ENCODE measurements at places on chromosomes 3 and 15.

GRCh38 chr3:120780977-120781376, 38.4 kb downstream of the GTF2E1 start:
- DNase-seq: no peak

DNA sequence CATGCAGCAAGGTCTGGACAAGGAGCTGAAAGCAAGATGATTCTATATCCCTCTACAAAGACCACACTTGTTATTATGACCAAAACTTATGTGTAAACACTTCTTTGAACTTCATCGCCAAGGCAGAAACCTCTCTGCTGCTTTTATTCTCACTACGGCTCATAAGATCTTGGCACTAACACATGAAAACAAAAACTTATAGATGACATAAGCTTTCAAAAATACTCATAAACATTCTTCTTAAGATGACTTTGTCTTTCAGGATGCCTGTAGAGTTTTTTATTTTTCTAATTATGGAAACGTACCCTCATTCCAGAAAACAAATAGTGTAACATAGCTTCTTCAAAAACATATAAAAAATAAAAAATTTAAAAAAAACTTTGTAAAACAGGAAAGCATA, 12.5 kb upstream of the C15orf61 start:
- DNase-seq: no peak

GRCh38 chr3:71371282-71371681, 212.2 kb downstream of the FOXP1 start:
- DNase-seq: no peak

DNA sequence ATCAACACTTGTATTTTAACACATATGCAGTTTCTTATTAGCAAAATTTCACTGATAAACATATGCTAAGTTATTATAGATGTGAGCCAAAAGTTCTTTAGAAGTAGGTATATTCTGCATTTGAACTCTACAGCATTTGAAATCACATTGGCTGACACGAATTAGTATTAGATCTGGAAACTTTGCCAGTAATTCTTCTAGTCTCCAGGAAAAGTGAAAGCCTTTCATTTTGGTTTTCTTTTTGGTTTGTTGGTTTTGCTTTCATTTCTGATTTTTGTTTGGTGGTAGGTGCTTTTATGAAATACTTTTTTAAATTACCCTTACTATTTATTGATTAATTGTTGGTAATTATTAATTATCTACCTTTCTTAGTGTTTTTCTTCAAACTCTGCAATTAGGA, 72.9 kb downstream of the RBMS3 start:
- DNase-seq: no peak

DNA sequence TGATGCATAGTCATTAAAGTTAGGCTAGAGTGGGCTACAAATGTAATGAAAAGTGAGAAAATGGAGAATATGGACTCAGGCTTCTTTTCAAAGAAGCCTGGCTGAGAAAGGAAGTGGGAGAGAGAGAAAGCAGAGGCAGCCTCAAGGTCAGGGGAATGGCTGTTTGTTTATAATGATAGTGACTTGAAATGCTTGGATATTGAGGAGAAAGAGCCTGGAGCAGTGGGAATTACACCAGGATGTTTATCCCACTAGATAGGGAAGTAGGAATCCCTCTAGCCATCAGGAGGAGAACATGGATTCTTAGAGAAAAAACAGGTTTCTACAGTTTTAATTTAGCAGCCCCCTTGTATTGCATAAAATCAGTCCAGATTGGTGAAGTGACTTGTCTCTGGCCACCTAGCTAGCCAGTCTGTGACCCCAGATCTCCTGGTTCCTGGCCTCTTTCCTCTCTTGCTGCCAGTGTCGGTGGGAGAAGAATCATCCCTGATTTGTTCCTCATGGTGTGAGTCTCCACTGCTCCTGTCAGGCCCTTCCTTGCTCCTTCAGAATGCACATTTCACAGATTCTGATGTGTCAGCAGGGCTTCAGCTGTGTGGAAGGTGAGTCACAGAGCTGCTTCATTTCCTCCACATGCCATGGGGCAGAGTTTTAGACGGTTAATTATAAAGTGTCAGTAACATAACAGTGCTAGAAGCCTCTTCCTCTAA, 32.9 kb downstream of the SEMA6D start:
- no peak for DNase-seq

DNA sequence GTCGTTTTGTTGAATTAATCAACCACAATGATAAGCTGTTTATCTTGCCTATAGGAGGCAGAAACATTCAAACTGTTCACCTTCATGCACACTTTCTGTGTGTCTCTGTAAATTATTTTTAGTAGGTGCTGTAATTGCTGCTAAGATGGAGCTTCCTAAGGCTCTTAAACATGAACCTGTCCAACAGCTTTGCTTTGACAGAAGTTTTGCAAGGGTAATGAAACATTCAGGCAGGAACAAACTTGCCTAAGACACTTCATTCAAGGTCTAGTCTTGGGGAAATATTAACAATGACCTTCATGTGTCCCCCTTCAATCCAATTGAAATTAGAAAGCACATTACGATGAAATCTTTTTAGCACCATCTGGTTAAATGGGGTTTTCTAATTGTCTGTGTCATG, 156.1 kb downstream of the DIPK2A start:
- DNase-seq: no peak

DNA sequence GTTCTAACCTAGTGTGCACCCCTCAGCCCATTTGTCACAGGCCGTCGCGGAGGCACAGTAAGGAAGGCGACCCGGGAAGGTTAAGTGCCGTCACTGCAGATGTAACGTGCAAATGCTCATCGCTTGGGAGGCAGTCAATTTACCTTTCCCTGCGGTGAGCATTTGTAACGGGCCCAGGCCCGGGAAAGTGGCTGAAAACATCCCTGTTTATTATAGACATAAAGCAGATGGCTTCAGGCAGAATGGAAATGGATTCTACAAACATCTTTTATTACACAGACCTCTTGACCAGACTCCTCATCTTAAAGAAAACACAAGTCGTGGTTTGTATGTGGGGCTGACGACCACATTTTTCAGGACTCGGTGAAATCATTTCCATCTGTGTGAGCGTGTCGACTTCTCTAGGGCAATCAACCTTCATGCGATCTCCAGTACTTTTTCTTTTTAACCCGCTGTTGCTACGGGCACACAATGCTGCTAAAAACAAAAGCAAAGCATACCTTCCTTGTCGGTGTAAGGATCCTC, 43.6 kb downstream of the NMNAT3 start:
- no peak for DNase-seq

- peak; percentile 55 for DNase-seq
Observed at GRCh38 chr3:62665627-62666437, 209.4 kb downstream of the CADPS start.

DNA sequence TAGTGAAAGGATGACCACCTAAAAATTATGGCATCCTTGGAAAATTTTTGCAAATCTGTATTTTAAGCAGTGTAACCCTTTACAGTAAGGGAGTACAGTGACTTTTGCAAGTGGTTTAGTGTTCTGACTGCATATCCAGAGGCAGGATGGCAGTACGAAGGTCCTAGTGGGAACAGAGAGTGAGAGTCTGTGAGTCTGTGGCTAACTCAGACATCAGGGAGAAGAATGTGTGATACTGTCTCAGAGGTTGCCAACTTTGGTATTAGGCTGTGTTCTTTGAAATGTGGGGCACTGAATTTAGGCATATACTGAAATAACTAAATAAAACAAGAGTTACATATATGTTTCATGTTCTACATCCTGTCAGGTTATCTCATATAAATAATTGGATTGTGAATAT, 25.7 kb downstream of the PRKCI start:
- no peak for DNase-seq

DNA sequence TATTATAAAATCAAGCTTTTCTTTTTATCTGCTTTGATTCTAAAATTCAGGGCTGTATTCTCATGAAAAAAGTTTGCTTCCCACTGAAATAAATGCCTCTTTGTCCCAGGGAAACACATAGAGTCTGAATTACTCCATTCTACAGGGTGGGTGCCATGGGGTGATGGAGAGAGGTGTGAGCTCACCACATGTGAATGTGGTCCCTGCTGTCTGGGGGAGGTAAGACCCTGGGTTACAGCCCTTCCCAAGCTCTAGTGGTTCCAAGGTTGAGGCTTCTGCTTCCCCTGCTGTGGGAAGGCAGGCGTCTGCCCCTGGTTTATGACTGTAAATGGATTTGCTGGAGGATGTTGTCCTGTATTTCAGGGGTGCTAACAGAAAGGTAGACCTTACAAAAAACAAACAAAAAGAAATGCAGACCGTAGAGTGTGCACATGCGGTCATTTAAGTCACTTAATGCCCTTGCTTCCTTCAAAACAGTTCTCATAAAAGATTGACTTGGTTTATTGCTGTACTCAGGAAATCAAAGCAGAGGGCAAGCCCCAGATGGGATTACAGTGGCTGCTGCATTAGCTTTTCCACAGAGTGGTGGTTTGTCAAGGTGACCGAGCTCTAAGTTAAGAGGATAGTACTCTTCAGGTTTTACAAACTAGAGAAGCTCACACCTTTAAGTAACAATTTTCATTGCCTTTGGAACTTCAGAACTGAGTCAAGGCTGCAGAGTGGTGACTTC, 49.2 kb downstream of the CTDSPL start:
- no peak for DNase-seq

DNA sequence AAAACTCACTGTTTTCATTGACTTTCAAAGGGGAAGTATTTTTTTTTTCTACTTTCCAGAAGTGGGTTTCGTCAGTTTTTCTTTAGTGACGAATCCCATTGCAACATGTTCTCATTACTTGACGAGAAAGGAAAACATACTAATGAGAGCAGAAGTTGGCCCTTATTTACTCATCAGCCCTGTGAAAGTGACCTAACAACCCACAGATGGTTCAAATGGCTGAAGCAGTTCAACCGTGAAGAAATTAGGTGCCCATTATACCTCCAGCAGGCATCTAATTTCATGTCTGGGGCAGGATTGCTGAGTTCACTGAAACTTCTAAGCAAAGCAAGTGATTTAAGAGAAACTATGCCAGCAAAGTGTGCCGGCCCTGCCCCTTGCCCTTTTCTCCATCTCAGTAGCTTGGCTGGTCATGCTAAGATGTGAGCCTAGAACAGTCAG, 9.0 kb downstream of the AQP9 start:
- DNase-seq: no peak

GRCh38 chr3:52441091-52441771, 3.7 kb downstream of the SEMA3G start:
- no peak for DNase-seq

DNA sequence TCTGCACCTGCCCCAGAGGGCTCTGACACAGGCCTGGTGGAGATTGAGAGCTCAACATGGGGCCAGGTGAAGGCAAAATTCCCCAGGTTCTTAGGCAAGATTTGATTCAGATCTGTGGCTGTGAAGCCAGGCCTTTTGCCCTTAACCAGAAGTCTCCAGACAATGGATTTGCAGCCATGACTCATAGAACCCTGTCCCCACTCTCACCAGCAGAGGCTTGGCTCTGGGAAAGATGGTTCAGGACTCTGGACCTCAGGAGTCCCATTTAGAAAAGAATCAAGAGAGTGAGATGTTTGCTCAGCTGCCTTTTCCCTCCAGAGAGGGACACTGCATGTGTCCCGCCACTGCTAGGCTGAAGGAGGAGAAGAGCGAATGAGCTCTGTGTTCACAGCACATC, 361.4 kb upstream of the ICE2 start:
- DNase-seq: no peak

- DNase-seq: no peak
Observed at GRCh38 chr3:13110678-13111116, 37.5 kb upstream of the IQSEC1 start.

DNA sequence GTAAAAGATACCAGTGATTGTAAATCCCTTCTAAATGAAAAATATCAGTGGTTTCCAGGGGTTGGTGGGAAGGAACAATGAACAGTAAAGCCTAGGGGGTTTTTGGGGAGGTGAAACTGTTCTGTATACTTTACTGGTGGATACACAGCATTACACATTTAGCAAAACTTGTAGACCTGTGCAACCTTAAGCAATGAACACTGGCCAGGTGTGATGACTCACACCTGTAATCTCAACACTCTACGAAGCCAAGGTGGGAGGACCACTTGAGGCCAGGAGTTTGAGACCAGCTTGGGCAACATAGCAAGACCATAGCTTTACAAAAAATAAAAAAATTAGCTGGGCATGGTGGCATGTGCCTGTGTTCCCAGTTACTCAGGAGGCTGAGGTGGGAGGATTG, 1.8 kb downstream of the CCDC13 start:
- DNase-seq: no peak

GRCh38 chr15:26590676-26591075, 182.2 kb downstream of the GABRB3 start:
- DNase-seq: no peak

GRCh38 chr3:113245761-113246161, 34.4 kb downstream of the BOC start:
- DNase-seq: no peak

GRCh38 chr15:96160800-96161199, 169.7 kb upstream of the NR2F2 start:
- DNase-seq: no peak

GRCh38 chr3:134956844-134957243, 161.8 kb downstream of the EPHB1 start:
- DNase-seq: no peak
